Activated T-helper 9 cell treated with anti-CD3 and anti-CD28 coated beads, Interleukin-2, amount 50 U/mL, for 16 hours (primary cell): ENCODE measurements at places on chromosomes 7 and 10.

DNA sequence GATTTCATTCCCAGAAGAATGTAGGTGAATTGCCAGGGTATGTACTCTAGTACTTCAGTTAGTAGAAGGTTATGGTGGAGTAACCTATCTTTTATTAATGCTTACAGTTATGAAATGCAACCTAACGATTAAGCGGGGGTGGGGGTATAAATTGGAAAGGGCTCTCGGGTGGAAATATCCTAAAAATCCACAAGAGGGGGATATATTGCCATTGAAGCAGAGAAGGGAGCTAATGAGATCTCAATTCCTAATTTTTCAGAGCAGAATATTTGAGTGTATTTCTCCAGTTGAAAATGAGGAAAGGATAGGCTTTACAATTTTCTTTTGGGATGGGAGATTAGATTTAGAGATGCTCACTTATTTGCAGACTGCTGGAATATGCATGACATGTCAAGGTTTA, 90.8 kb downstream of the DNAJB9 start:
- no peak for DNase-seq

- DNase-seq = no peak
Measured at GRCh38 chr10:110410329-110411046, 87.2 kb upstream of the DUSP5 start.

DNA sequence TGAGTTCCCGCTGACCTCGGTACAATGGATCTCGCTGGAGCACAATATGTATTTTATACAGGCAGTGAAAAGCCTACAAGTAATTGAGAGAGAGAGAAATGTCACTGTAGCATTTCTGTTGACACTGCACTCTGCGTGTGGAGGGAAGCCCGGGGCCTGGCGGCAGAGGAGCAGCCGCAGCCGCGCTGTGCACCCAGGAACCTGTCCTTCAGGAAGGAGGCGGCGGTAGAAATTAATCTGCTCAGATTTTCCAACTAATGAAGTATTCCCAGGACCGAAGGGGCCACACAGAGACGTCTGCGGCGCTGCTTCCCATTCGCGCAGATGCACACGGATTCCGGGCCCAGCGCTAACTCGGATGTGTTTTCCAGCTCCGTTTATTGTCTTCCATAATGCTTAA, 170.1 kb downstream of the EBF3 start:
- DNase-seq = no peak

- DNase-seq = no peak
Measured at GRCh38 chr7:143436325-143436946, 6.8 kb upstream of the TAS2R60 start.

DNA sequence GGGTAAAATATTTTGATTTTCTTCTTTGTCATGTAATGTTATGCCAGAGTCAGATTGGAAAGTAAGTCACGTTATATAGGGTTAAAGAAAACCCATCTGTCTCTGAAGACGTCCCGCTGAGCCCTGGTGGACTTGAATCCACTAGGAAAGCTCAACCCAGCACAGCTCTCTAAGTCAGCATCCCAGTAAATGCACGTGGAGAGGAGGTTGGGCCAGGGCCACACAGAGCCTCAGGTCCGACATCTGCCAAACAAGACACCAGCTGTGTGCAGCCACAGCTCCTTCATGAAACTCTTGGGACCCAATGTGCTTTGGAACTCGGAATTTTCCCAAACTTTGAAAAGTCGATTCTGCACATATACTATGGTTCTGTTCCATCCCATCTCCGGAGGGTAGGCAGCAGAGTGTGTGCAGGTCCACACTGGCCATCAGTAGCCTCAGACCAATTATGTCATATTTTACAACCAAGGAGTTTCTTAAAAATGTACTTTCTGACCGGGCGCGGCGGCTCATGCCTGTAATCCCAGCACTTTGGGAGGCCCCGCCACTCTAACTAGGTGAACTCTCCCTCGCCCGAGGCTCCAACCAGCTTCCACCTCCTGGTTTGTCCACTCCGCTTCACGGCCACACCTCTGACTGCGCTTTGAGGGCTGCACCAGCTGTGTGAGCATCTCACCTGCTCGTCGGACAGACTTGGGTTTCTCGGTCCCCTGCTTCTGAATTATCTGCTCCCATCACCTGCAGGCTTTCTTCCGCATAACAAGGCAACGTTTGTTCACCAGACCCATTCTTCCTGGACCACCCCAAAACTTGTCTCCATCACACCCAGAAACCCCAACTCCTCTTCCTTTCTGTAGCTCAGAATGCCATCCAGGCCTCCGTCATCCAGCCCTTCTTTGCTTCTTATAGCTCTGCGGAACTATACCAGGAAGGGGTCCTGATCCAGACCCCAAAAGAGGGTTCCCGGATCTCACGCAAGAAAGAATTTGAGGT, 29.7 kb upstream of the DNAJB6 start:
- no peak for DNase-seq

DNA sequence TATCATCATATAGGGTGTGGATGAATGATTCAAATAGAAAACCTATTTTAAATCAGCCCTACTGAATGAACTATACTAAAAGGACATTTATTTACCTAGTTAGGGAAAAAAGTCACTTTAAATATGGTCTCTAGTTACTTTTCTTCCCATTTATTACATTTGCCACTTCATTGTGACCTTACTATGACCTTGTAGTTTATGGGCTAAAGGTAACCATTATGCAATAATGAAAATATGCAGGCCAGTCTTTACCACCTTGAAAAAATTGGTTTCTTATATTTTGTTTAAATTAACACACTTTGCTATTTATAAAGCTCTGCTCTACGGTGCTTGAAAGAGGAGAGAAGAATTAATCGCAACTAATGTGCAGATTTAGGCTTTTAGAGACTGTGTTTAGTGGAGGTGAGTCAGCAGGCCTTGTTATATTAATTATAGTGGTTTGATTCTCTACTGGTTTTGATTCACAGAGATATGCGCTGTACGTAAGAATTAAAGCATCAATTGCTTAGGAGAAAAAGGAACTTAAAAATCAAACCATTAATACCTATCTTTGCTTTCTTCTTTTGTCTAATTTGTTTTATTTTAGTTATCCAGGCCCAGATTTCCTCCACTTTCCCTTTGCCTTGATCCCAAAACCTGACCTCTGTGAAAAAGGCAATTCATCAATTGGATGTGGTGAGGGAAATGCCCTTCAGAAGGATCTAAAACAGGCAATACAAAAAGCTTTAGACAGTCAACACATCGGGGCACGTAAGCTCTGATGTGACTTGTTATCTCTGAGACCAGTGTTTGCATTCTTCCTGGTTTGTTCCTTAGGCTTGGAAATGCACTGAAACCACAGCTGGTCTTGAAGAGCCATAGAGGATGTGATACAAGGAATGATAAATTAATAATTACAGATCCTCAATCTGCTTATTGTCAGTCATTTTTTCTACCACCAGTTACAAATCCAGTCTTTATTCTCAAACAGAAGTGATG, 141.2 kb upstream of the HDAC9 start:
- DNase-seq = no peak

GRCh38 chr10:70905071-70906021, 17.0 kb upstream of the PCBD1 start:
- DNase-seq = no peak

DNA sequence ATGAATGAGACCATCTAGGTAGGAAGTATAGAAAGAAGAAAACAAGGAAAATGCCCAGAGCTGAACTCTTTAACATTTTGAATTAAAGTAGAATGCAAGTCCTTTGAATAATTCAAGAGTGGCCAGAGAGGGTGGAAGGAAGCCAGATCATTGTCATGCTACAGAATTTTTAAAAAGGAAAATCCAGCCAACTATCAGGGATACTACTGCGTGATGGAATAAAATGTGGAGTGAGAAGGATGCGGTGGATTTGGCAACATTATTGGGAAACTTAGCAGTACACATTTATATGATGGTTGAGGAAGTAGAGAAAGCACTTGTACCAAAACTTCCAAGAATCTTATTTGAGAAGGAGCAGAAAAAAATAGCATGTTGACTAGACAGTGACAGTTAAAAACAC, 261.6 kb downstream of the GPR158 start:
- no peak for DNase-seq

- no peak for DNase-seq
Measured at GRCh38 chr10:58094985-58095718, 172.5 kb downstream of the IPMK start.

DNA sequence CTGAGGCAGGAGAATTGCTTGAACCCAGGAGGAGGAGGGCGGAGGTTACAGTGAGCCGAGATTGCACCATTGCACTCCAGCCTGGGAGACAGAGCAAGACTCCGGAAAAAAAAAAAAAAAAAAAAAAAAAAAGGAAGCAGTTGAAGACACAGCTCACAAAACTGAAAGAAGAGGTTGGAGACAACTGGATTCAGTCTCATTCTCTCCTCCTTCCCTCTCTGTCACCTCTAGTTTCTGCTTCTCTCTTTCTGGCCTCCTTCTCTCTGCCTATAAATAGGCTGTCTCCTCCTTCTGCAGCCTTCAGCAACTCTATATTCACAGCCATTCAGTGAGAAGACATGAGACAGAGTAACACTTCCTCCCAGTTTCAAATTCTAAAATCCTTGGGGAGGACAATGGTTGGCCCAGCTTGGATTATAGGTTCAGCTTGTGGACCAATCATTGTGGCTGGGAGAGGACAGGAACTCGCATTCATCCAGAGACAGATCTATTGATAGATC, 125.6 kb upstream of the HABP2 start:
- DNase-seq = no peak

DNA sequence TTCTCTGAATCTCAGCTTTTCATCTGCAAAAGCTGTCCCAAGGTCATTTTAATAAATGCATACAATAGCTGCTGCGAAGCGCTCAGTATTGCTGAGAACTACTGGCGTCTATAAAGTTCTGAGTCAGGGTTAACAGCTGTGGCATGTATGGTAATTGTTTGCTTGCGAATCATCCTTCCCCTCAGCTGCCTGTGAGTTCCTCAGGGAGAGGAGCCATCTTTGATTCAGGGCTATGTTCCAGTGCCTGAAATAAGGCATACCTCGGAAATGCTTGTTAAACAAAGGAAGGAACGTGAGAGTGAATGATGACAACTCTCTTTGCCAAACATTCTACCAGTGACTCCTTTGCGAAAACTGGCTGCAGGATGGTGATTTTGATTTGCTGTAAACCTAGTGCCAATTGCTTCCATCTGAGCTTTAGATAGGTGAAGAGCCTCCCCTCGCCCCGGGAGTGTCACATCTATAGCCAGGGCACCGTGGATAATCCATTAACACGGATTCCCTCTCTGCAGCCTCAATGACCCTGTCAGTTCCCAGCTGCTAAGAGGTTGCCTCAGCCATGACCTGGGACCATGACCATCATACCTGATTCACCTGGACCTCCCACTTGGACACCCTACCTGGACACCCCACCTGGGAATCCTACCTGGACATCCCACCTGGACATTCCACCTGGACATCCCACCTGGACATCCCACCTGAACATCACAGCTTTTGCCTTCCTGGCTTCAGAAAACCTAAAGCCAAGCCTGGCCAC, 39.6 kb downstream of the GPRIN2 start:
- no peak for DNase-seq

DNA sequence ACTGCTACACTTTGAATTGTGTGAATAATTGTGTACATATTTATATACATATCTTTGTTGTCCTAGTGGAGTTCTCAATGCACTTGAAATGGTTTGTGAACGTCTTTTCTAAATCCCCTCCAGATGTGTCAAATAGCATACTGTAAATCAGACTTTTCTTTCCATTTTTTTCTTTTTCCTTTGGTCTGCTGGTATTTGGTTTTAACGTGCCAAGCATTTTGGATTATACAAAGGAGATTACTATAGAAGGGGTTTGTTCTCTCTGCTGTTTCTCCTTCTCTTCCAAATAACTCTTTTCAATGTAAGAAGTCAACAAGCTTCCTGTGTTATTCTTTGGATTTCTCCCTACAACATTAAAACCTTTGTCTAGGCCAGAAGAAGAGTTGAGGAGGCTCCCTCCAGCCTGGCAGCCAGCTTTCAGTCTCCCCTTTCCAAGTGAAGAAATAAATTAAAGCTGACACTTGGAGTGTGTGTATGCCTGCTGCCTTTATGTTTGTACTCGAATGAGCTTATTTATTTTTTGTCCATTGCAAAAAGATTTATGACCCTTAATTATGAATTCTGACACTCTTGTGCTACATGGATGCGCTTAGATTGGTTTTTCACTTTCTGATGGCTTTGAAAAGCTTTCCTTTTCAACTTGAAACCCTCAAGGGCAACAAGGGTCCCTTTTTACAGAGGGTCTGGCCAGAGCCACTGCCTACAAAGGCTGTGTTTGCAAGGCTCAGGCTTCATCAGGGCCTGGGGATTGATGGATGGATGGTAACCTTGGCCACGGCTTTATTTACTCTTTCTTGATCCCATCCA, 107.8 kb downstream of the RAB18 start:
- DNase-seq = no peak

DNA sequence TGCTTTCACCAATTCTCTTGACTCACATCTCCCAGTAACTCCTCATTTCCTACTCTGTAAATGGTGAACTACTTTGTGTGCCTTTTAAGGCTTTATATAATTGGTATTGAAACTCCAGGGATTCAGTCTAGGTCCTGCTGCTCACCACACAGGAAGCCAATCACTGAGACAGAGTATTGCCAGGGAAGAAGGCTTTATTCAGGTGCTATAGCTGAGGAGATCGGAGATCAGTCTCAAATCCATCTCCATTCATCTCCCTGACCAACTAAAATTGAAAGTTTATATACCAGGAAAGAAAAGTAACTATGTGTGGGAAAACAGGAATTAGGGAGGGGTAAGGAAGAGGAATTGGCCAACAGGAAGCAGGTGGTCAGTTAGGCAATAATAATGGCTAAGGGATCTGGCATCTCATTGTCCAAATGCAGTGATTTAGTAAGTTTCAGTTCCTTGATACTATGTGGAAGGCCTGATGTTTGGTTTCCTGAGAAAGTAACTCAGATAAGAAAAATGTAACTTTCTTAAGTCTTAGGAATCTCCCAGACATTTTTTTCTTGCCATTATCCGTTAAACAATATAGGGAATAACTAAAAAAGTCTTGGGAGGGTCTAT, 10.2 kb upstream of the SDHAF3 start:
- DNase-seq = no peak

GRCh38 chr10:98029149-98030092, 1.0 kb downstream of the CRTAC1 start:
- DNase-seq = no peak

DNA sequence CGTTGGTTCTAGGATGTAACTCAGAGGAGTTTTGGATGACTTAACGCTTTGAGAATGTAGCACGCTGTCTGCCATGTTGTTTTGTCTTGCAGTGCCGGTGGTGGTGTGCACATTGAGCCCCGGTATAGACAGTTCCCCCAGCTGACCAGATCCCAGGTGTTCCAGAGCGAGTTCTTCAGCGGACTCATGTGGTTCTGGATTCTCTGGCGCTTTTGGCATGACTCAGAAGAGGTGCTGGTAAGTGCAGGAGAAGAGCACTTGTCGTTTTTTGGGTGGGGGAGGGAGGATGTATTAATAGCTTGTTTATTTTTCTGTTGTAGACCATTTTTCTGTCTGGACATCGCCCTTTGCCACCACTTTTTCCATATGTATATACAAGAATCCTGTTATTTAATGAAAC, 6.3 kb downstream of the NDUFB2 start:
- DNase-seq = no peak

DNA sequence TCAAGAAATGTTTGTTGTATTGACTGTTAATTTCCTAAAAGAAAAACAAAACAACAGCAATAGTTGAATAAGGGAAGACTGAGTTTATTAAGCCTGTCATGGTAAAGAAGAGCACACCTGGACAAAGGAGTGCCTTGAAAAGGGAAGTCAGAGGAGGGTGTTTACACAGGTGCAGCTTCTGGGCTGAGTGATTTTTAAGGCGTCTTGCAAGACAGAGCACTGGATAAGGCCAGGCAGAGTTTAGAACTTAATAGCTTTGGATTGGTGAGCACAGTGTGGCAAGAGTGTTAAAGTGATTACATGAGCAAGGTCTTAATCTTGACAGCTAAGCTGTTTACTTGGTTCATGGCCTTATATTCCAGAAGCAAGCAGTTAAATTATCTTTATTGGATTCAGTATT, 423.2 kb downstream of the CNTNAP2 start:
- DNase-seq = no peak

- no peak for DNase-seq
Measured at GRCh38 chr7:100573691-100574361, at the start of gene SAP25. SAP25 (minus strand) TSS chr7:100573900; CDS start chr7:100573742, 158 bp downstream.
